HTR-8/SVneo (cell line): ENCODE measurements at places on chromosomes 1 and 21.

DNA sequence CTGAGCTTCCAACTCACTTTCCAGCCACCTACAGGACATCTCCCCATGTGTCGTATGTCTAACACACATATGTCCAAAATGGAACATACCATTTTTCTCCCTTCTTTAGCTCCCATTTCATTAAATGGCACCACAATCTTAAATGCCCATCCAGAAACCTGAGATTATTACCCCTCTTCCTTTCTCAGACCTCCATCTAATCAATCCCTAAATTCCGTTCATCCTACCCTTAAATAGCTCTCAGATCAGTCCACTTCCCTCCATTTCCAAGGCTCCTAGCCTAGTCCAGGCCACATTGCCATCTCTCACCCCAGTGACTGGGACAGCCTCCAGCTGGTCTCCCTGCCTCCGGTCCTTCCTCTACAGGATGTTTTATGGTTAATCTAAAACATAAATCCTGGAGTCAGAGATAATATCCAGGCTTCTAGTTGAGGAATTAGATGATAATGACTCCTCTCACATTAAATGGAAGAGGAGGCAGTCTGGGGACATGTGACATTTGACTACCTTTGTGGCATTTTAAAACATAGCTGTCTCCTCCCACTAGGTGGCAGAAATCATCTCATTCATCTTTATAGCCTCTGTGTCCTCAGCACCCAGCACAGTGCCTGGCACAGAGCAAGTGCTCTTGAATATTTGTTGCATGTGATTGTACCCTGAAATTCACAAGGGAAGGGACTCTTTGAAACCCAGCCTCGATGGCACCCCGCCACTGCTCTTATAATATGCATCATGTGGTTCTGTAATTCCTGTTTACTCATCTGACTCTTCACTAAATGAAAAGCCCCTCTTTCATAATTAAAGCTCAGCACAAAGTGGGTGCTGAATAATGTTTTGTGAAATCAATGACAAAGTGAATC, 102.3 kb downstream of the TMEM53 start:
- DNase-seq, result no peak

- no peak for DNase-seq
These were observed 25.6 kb upstream of the SLC30A1 start for GRCh38 chr1:211604548-211604947.

- no peak for DNase-seq
These were observed 563 bp downstream of the QSOX1 start for GRCh38 chr1:180155182-180155682.

DNA sequence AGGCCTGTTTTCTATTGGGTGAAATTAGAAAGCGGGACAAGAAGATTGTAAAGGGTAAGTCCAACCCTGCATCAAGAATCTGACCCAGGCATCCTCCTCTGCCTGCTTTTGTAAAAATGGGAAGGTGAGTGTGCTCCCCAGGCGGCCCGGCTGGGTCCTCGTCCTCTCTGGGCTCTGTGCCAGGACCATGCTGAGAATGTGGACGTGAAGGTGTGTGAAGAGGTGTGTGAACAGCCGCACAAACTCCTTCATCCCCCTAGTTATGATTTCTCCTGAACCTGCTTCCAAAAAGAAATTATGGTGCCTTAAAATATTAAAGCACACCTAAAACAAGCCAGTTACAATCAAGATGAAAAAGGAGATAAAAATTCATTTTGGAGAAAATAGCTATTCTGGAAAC, 185.7 kb downstream of the IGSF21 start:
- no peak for DNase-seq

GRCh38 chr1:6041432-6042062, 4.1 kb upstream of the KCNAB2 start:
- DNase-seq, result peak; percentile 49

DNA sequence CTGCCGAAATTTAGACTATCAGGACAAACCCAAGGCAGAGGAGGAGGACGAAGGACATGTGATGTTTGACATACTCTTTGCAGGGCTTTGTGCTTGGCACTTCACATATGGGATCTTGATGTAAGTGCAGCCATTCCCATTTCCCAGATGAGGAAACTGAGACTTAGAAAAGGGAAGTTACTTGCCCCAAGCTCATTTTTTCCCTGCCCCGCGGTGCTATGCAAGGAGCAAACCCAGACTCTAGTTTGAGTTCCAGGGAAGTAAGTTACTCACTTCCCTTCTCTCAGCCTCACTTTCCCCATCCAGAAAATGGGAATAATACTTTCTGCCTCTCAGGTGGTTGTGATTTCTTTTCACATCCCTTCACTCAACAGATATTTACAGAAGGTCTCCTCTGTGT, 4.5 kb upstream of the FOXO6 start:
- no peak for DNase-seq
